Upper lobe of right lung (tissue), 1 donor: ENCODE measurements at places on chromosomes 5 and 9. TPM values are rescaled to one million over a fixed set of nuclear protein-coding genes. Genes with fewer than 3 reads are reported as not detected.

DNA sequence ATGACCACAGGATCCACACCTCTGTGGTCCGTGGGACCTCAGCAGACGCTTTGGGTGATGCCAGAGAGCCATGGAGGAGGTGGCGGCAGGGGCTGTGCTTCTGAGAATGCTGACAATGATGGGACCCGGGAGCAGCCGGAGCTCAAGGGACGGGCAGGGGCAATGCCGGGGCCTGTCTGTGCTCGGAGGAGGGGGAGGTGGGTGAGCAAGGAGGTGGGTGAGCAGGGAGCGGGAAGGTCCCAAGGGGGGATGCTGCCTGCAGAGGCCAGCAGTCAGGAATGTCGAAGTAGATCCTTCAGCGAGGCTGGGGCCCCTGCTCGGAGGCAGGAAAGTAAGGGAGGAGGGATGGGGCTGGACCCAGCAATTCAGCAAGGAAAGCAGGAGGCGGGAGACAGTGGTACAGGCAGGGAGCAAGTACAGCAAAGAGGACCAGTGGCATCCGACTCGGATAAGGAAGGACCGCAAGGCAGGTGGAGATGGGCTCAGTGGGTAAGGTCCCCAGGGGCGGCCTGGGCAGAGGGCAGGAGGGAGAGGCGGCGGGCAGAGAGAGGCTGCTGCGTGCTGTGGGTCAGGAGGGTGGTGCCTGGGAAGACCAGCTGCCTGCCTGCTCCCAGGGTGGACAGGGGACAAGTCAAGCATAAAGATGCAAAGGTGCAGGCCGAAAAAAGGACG is 49.0 kb downstream of the ADAMTS2 start:
- no peak overlapping the region for H3K4me3 ChIP-seq
- H3K36me3 ChIP-seq, result no peaks in the 10 kb centered on the region
- H3K4me1 ChIP-seq, result no peaks in the 10 kb centered on the region
- DNase-seq, result peak; percentile 57

DNA sequence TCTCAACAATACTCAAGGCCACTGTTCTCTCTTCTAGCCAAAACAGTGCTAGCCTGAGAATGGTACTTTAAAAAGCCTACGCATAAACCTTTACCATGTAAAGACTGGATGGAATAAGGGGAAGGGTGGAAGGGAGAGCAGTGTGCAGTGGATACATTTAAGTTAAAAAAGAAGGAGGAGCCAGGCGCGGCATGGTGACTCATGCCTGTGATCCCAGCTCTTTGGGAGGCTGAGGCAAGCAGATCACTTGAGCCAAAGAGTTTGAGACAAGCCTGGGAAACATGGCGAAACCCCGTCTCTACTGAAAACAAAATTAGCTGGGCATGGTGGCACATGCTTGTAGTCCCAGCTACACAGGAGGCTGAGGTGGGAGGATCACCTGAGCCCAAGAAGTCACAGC is 127.7 kb upstream of the KIF2A start:
- H3K36me3 ChIP-seq, result no peaks in the 10 kb centered on the region
- DNase-seq, result no peak
- H3K27me3 ChIP-seq, result no peaks in the 10 kb centered on the region
- no peak overlapping the region for H3K27ac ChIP-seq
- H3K4me1 ChIP-seq, result no peaks in the 10 kb centered on the region

DNA sequence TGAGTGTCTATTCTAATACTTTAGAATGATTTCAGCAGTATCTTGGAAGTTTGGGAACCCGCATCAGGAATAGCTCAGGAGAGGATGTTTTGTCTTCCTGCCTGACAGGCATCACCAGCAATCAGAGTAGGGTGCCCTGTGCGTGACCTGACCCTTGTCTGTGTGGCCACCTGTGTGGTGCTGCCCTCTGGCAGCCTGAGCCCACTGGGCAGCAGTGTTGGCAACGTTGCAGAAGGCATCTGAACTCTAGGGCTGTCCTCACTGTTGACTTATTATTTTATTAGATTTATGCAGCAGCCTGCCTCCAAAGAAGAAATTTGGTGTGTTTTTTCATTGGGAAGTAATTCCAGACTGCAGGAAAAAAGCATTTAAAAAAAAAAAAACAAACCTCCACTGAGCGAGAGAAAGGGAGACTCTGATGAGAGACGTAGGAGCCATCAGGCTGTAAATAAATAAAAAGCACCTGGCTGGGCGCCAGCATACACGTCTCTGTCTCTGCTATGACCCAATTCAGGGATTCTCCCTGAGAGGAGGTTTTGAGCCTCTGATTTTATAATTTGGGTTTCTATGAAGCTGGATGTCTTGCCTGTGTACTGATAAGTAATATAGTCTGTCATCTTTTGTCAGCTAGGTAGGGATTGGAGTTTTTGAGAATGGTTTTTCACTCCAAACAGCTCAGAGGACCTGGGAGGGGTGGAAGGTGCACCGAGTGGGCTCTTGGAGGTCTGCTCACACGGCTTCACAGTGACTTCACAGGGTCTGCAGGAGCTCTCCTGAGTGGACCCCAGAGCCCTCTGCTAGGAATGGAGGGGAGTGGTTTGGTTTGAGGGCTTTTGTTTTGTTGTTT is 49.0 kb downstream of the FAM78A start:
- no peak overlapping the region for H3K27ac ChIP-seq
- H3K4me3 ChIP-seq, result no peak overlapping the region
- H3K36me3 ChIP-seq, result peaks cover 30% of the 10 kb centered on the region

SLC6A7 gene
- not detected for total RNA-seq

MAP1B gene
- 20.5 TPM for total RNA-seq

GRCh38 chr9:72278959-72279358 is 86.0 kb downstream of the ZFAND5 start:
- DNase-seq, result no peak
- no peaks in the 10 kb centered on the region for H3K4me1 ChIP-seq
- H3K36me3 ChIP-seq, result no peaks in the 10 kb centered on the region
- no peak overlapping the region for H3K27ac ChIP-seq

DNA sequence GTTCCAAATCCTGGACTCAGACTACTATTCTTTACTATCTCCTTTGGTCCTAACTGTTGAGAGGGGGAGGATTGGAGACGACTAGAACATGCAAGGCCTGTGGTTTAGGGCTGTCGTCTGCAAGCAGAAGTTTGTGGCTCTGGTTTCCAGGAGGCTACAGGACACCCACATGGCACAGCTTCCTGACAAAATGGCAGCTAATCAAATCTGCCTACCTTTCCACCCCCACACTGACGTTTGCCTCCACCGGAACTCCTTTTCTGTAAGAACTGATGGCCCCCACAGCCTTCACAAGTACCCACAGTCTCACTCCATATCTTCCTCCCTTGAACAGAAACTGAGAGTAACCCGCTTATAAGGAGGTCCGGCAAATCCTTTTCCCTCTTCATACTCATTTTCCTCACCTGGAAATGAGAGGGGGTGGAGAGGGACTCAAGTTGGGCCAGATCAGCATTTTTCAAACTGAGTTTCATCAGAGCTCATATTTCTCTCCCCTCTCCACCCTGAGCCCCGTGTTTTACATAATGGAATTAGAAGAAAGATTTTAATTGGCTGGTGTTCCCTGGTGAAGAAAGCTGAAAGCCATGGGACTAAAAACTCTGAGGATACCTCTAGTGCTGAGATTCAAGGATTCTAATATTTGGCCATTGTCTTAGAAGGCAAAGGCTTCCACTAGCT is 5.2 kb downstream of the SLC31A2 start:
- no peak for DNase-seq
- H3K27ac ChIP-seq, result no peak overlapping the region
- peaks cover 21% of the 10 kb centered on the region for H3K4me1 ChIP-seq
- H3K4me3 ChIP-seq, result no peak overlapping the region

GRCh38 chr9:99828054-99828416 is 6.3 kb downstream of the NR4A3 start:
- no peak for DNase-seq
- no peaks in the 10 kb centered on the region for H3K36me3 ChIP-seq
- peaks cover 24% of the 10 kb centered on the region for H3K4me1 ChIP-seq
- H3K4me3 ChIP-seq, result no peak overlapping the region
- H3K27ac ChIP-seq, result no peak overlapping the region

CERT1 gene
- 60.7 TPM for total RNA-seq

DNA sequence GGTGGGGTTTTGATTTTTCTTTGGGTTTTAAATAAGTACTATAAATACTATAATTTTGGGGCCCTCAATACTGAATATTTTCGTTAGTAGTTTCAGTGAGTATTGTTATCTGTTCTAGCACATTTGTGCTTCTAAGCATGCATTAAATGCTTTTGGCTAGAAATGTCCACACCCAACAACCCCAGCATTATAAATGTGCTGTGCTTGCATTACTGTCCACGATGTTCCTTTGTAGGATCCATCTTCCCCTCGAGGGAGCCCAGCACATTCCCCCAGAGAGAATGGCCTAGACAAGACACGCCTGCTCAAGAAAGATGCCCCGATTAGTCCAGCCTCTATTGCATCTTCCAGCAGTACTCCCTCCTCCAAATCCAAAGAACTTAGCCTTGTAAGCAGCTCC is 134.7 kb downstream of the TLE4 start:
- no peak overlapping the region for H3K27ac ChIP-seq
- H3K36me3 ChIP-seq, result peaks cover 60% of the 10 kb centered on the region
- DNase-seq, result no peak
- no peak overlapping the region for H3K4me3 ChIP-seq
- H3K4me1 ChIP-seq, result no peaks in the 10 kb centered on the region
- no peaks in the 10 kb centered on the region for H3K27me3 ChIP-seq

DNA sequence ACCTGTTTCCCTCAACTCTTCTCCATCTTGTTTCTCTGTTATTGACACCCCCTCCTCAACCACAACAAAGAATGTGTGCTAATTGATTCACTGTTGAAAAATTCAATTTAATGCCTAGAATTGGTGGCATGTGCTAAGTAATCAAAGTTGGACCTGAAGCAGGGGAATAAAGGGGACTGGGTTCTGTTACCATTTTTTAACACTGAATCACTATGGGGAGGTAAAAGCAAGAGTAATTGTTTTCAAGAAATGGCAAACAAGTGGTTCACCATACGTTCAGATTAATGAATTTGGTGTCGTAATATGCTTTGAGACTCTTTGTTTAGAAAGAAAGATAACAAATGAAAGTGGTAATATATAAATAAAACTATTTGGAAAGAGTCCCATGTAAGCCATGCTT is 17.0 kb upstream of the SSBP2 start:
- no peak for DNase-seq

GRCh38 chr9:127769929-127770582 is 8.4 kb downstream of the SH2D3C start:
- DNase-seq, result no peak
- no peaks in the 10 kb centered on the region for H3K36me3 ChIP-seq
- H3K4me1 ChIP-seq, result peaks cover 32% of the 10 kb centered on the region
- H3K4me3 ChIP-seq, result peak overlapping the region; percentile 67
- H3K27ac ChIP-seq, result peak overlapping the region; percentile 86
- no peaks in the 10 kb centered on the region for H3K27me3 ChIP-seq
